Left cardiac atrium (tissue), 4 donors: ENCODE measurements at places on chromosomes 3 and 15. TPM values are rescaled to one million over a fixed set of nuclear protein-coding genes. Genes with fewer than 3 reads are reported as not detected.

SLC28A1 gene
- 0.13 TPM for total RNA-seq

ECE2 gene
- total RNA-seq = not detected

GCSAM gene
- total RNA-seq = 0.35 TPM

CLDN1 gene
- total RNA-seq = 4.4 TPM

SLC28A2 gene
- total RNA-seq = not detected

ZPLD1 gene
- total RNA-seq = not detected

AGBL1 gene
- total RNA-seq = not detected

PFKFB4 gene
- total RNA-seq = 2.0 TPM

ADAMTS17 gene
- total RNA-seq = 3.2 TPM

GHSR gene
- total RNA-seq = not detected

FES gene
- 26.9 TPM for total RNA-seq

ACP3 gene
- total RNA-seq = 3.0 TPM

NR1I2 gene
- total RNA-seq = not detected

ADGRG7 gene
- not detected for total RNA-seq

PDCD6IP gene
- total RNA-seq = 147 TPM

BMF gene
- 5.0 TPM for total RNA-seq

DISP2 gene
- total RNA-seq = 6.5 TPM

GOLGA6A gene
- not detected for total RNA-seq

TICRR gene
- total RNA-seq = 0.03 TPM

PRR20G gene
- total RNA-seq = not detected

IL5RA gene
- total RNA-seq = 0.81 TPM

MGLL gene
- 122 TPM for total RNA-seq

P2RY1 gene
- total RNA-seq = 4.3 TPM

REC114 gene
- not detected for total RNA-seq

SNTN gene
- total RNA-seq = not detected

STRIT1 gene
- total RNA-seq = not detected

CAMP gene
- 2.6 TPM for total RNA-seq

CLEC3B gene
- 132 TPM for total RNA-seq

ARL6IP5 gene
- total RNA-seq = 166 TPM

FOXL2NB gene
- not detected for total RNA-seq

TMOD2 gene
- total RNA-seq = 6.0 TPM

GNAT1 gene
- total RNA-seq = not detected

SCN11A gene
- total RNA-seq = not detected

ZBTB20 gene
- total RNA-seq = 59.5 TPM

SLC9C1 gene
- 1.4 TPM for total RNA-seq

CNTN3 gene
- total RNA-seq = 4.3 TPM

CFAP44 gene
- 3.2 TPM for total RNA-seq

ADAMTSL3 gene
- 22.8 TPM for total RNA-seq

POTEB3 gene
- not detected for total RNA-seq

ZKSCAN7 gene
- 2.8 TPM for total RNA-seq

FBXO22 gene
- total RNA-seq = 17.3 TPM

VEPH1 gene
- 0.42 TPM for total RNA-seq

SH2D7 gene
- total RNA-seq = not detected

C3orf22 gene
- total RNA-seq = not detected

SEMA5B gene
- 2.4 TPM for total RNA-seq

CCR8 gene
- total RNA-seq = not detected

SST gene
- total RNA-seq = not detected

WDR93 gene
- total RNA-seq = not detected

KCNAB1 gene
- total RNA-seq = 3.5 TPM

HES1 gene
- total RNA-seq = 13.2 TPM

TP63 gene
- 0.31 TPM for total RNA-seq

CHRNA5 gene
- 2.6 TPM for total RNA-seq

SPATA12 gene
- not detected for total RNA-seq

GATM gene
- 32.9 TPM for total RNA-seq

GLDN gene
- 9.1 TPM for total RNA-seq
